ENCODE measurements at places on chromosomes 16 and 17.

DNA sequence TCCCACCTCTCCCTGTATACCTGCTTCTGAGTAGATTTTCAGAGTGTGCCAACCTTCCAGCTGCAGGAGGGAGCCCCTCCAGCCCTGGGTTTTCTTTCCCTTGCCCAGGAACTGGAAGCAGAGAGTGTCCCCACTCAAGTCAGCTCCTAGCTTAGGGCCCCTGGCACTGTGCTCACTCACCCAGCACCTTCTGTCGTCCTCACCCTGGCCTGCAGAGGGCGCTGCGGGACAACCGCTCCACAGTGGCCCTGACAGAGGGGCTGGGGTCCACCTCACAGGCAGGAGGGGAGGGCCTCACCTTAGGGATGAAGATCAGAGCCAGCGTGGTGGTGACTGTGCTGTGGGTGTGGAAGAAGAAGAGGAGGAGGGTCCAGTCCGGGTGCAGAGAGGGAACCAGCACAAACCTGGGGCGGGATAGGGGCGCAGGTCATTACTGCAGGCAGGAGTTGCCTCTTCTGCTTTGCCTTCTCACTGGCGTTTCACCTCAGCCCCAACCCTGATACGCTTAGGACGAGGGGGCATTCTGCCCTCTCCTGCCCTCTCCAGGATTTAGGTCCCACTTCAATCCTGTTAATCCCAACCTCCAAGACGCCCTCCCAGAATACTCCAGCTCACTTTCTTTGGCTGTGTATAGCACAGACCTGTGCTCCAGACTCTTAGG lies 10.0 kb downstream of the GPR179 start:
- no peak for DNase-seq

DNA sequence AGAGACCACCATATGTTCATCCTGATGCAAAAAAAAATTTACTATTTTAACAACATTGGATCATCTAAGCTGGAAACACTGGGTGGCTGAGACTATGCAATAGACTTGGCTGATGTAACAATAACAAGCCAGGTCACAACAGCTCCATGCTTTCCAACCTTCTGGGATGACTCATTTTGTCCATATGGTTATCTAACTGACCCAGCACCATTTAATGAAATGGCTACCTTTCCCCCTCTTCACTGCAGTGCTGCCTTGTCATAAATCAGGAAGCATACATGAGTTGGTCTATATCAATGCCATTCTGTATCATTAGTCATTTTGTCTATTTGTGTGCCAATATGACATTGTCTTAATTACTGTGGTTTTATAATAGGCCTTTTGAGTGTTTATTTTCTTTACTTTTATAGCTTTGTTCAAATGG lies 217.6 kb upstream of the KCNJ16 start:
- DNase-seq = peak; percentile 82

- no peak for DNase-seq
Measured at GRCh38 chr17:70810609-70811008, 641.3 kb downstream of the KCNJ2 start.

DNA sequence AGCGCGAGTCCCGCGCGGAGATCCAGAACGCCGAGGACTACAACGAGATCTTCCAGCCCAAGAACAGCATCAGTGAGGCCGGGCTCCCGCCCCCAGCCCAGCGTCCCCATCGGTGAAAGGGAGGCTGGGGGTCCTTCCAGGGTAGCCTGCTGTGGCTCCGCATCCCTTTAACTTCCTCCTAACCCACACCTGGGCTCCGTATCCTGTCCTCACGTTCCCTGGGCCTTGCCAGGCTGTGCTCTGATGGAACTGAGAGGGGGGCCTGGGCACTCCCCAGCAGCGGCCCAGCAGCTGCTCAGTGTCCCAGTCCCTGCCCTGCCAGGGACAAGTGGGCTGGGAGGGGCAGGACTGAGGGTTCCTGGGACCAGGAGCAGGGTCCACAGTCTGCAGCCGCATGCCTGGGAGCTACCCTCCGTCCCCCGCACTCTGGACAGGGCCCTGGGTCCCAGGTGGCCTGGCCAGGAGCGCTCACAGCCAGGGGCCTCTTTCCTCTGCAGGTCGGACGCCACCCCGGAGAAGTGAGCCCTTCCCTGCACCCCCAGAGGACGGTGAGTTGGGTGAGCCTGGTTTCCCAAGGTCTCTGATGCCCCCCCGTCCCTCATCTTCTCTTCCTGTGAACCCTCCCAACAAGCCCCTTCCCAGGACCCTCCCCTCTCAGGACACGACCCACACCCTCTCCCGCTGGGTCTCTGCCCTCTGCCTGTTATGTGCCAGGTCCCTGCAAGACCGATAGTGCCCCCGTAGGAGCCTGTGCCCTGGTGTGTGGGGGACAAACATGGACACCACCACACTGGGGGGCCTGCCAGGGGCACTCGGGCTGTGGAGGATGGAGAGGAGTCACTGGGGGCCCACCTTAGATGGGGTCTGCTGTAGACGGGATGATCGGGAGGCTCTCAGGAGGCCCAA lies 18.1 kb downstream of the KATNB1 start:
- no peak for DNase-seq

DNA sequence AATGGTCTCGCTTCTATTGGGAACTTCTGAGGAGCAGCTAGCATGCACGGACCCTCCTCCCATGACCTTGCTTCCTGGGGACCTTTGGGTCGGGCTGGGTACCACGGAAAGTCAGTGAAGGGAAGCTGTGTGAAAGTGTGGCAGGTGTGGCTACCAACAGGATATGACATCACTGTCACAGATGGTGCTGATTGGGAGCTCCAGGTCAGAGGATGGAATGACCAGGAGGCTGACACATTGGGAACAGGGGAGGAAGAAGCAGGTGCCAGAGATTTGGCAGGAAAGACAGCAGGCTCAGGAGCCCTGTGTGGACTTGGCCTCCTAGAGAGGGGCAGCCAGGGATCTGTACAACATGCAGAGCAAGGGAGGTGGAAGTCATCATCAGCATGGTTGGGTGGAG lies 34.0 kb downstream of the CPNE2 start:
- DNase-seq = no peak

GRCh38 chr16:49009204-49009603 lies 272.4 kb downstream of the CBLN1 start:
- no peak for DNase-seq

- no peak for DNase-seq
Measured at GRCh38 chr17:63295288-63295687, 150.8 kb downstream of the CYB561 start.

DNA sequence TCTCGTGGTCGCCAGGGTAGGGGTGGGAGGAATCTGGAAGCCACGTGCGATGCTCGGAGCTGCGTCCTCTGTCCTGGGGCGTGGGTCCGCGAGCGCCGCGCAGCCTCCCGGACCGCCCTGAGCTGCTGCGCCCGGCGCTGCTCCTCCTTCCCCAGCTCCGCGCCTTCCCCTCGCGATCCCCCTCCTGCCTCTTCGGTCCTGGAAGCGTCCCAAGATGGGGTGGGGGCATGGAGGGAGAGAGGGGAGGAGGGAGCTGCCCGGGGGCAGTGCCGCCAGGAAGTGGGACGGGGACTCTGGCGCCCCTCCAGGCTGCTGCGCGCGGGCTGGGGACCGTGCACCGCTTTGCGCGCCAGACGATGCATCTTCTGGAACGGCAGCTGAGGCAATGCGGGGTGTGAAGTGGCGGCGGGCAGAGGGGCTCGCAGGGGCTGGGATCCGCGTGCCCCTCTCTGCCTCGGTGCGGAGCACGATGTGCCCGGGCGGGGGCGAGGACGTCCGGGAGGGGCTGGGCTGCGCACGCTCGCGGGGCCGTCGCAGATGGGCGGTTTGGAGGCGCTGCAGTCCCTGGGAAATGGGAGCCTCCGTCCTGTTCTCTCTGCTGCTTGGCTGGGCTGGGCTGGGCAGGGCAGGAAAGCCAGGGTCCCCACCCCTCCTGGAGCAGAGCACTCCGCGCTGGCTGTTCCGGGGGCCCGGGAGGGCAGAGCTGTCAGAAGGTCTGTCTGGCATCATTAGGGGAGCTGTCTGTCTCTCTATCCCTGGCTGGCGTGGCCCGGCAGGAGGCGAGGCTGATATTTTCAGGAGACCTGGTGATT lies 388.0 kb downstream of the SEC14L1 start:
- DNase-seq = no peak

DNA sequence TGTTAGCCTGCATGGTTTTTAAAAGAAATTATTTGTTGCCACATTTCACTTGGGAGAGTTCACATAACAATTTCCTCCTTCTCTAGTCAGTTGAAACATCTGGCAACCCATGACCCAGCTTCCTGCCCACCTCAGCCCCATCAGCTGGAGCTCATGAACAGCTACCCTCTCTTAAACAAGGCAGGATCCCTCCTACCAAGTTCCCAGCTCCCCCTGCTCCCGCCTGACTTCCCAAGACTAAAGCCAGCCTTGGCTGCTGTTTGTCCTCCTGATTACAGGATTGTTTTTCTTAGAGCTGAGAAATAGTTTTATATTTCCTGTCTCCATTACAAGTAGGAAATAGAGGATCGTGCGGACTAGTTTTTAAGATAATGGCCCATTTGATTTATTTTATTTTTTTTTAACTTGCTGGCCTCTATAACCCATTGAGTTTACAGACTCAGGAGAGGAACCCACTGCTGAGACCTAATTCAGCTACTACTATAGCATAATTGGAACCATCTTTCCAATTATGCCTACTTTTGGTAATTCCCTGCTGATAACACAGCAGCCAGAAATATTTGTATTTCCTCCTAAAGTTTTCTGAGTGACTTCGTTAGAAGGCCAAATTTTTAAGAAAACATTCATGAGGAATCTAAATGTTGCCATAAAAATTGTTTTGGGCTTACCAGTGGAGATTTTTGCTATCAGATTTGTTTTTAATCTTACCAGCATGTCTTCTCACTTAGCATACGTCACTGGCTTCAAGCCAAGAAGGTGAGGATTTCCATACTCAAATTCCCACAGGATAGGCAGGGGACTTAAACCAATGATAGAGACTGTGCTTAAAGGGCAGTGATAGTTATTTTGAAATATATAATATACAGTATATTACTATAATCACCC lies 90.0 kb downstream of the ELAC2 start:
- DNase-seq = no peak

GRCh38 chr17:16037636-16038035 lies 38.0 kb downstream of the TTC19 start:
- no peak for DNase-seq

DNA sequence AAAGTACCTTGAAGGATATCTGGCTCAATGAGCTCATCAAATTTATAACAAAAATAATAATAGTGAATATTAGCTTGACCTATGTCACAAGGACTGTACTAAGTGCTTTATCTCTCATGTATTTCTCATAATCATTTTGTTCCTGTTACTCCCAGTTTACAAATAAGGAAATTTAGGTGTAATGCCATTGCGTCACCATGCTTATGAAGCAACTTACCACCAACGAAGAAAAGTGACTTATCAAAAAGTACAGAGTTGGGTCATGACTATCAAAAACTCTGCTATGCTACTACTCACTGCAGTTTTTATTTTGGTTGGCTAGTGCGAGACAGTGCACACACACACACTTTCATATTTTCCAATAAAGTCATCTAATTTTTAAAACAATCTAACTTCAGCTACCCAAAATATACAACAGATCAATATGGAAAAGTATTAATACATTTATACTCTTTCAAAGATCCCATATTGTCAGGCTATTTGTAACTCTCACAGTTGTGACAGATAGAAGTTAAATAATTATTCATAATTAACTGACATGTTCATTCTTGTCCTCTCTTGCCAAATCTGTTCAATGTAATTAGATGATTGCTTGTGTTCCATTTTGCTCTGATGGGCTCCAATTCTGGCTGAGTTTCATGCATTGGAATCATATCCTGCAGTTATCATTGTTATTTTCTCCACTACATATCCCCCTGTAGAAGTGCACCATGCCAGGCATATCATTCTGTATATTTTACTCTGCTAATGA lies 119.4 kb downstream of the KCNJ2 start:
- DNase-seq = no peak

- DNase-seq = no peak
Measured at GRCh38 chr17:60923000-60923399, 245.3 kb downstream of the BCAS3 start.

DNA sequence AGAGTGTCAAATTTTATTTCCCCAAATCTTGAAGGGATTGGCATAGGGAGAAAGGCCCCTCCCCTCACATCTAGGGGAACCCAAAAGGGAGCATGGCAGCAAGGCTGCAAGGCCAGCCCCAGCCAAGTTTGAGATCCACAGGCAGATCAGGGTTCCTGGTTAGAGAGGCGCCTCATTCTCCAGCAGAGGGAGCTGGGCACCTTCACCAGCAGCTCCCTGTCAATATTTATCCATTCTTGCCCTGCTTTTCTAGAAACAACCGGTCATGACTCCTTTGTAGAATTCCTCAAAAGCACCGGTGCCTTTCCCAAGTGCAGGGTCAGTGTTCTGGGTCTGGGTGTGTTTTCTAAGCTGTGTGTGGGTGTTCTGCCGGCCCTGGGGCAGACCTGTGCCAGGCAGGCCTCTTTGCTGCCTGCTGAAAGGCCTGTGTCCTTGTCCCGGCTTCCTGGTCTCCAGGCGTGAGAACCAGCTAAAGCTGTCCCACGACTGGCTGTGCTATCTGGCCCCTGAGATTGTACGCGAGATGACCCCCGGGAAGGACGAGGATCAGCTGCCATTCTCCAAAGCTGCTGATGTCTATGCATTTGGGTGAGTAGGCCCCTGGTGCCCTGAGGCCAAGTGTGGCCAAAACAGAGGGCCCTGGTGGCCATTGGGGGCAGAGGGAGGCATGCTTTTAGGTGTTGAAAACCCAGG lies 21.2 kb upstream of the LGALS9 start:
- peak; percentile 39 for DNase-seq

- no peak for DNase-seq
Measured at GRCh38 chr17:67126983-67127382, 82.6 kb downstream of the CACNG1 start.

DNA sequence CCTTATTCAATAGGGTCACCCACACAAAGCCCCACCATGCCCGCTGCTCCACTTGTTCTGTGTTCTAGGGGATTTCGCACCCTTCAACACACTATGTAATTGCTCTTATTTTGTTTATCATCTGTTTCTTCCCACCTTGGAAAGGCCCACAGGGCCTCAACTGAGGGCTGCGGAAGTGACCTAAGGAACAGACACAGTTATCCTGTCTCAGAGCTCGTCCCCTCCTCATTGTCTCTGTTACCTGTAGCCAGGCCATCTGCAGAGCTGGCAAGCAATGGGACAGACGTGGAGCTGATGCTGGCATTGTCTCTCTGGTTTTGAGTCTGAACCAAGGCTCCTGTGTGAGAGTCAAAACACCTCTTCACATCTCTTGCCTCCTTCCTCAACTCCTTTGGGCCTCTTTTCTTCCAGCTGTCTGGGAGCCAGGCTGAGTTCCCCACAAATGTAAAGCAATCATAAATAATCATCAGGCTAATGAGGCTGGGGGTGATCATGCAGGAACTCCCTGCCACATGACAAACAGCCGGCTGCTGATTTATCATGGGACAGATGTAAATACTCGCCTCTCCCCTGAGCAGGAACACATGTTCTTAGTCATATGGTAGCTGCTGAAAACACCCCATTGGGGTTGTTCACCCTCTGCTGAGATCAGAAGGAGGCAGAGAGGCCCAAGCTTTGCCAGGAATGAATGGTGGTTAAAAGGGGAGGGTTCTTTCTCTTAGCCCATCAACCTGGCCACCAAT lies 71.9 kb downstream of the AXIN2 start:
- DNase-seq = no peak
